ENCODE measurements at places on chromosomes 1 and 21.

DNA sequence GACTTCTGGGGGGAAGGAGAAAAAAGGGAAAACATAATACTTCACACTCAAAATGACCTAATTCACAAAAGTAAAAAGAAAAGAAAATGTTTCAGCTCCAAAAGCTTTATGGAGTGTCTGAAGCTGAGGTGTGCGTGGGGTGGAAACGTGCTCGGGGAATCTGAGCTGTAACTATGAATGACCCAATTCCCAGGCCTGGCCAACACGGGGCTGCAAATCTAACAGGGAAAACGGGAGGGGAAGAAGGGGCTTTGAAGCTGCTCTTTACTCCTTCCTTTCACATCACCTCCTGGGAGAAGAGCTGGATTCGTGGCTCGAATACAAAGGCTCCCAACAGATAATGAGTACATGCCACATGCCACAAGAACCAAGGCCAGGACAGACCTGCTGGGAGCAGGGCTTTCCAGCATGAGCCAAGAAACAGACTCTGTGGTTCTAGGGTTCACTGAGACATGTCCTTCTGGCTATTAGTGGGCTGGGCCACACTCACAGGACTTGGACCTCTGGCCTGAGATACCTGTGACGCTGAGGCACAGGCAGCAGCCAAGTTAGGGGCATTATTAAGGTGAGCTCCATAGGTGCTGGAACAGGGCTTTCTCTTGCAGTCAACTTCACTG lies 51.5 kb downstream of the SLC66A1 start:
- no peak for DNase-seq

GRCh38 chr1:1622010-1622787 lies 6.9 kb downstream of the MIB2 start:
- no peak for DNase-seq

GRCh38 chr1:163046071-163046470 lies 23.1 kb upstream of the RGS4 start:
- no peak for DNase-seq

- no peak for DNase-seq
Observed at GRCh38 chr1:86866665-86867064, 47.3 kb downstream of the SELENOF start.

DNA sequence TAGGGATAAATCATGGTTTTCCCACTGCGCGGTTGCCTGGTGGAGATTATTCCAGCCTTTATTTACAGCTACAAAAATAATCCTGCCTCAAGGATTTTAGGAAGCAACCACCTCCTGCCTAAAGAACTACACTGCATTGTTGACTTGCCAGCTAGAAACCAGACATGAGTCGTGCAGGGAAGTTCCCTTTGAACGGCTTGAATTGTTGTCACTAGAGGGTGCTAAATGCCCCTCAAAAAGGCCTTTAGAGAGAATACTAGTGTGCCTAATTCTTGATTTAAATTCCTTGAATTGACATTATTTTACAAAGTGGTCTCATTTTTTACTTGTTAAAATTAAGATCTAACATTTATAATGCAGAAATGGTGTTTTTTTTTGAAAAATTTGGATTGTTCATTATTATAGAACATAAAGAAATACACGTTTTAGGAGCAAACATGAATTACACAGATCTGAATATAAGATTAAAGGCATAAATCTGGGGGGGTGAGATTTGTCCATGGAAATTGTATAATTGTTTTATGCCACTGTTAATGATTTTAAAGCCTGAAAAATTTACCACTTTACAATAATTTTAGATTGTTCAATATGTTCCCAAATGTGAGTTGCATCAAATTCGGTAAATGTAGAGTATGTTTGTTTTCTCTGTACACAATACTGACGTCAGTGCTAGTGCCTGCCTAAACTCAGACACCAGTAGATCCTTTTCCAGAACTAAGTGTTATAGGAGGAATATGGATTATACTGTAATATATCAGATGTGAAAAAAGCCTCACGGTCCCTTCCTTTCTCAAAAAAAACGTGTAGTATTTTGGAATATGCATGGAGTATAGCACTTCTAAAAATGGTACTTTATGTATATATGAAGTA lies 7.6 kb upstream of the ERG start:
- DNase-seq, result no peak

- no peak for DNase-seq
Observed at GRCh38 chr1:29676496-29676895, 440.2 kb downstream of the PTPRU start.

- no peak for DNase-seq
Observed at GRCh38 chr1:184691719-184692324, 62.8 kb downstream of the EDEM3 start.

GRCh38 chr1:199545780-199546179 lies 481.7 kb upstream of the NR5A2 start:
- DNase-seq, result no peak

DNA sequence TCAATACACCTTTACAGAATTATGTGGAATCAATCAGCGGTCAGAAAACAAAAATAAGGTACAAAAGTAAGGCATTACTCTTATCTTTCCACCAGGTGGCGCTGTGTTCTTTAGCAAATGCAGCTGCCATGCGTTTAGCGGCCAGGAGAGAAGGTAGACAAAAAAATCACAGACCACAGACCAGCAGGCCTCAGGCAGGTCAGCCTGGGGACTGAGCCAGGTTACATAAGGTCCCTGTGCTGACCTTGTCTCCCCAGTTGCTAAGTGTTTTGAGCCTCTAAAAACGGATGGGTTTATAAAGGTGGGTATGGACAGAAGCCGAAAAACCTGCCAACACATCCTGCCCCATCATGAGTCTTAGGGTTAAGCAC lies 2.8 kb downstream of the RGS16 start:
- peak; percentile 66 for DNase-seq

- no peak for DNase-seq
Observed at GRCh38 chr1:176789571-176790090, 326.7 kb downstream of the PAPPA2 start.

GRCh38 chr1:234408757-234409156 lies 35.5 kb downstream of the COA6 start:
- DNase-seq, result peak; percentile 59

DNA sequence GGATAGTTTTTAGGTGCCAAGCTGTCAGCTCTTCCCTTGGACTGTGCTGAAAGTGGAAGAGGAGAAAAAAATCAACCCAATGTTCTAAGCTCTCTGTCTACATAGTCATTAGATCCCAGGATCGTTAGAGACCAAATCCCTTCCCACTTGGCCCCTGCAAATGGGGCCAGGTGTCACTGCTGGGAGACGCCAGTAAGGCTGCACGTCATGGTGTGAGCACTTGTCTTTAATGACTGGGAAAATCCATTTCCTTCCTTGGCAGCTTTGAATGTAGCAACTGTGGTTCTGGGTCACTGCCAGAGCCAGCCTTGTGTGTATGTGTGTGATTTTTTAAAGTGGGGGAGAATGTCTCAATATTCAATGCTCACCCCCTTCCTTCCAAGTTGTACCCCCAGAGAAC lies 59.9 kb downstream of the MAN1C1 start:
- no peak for DNase-seq
